GM23248 (cell line): ENCODE measurements at places on chromosomes 1 and 21.

DNA sequence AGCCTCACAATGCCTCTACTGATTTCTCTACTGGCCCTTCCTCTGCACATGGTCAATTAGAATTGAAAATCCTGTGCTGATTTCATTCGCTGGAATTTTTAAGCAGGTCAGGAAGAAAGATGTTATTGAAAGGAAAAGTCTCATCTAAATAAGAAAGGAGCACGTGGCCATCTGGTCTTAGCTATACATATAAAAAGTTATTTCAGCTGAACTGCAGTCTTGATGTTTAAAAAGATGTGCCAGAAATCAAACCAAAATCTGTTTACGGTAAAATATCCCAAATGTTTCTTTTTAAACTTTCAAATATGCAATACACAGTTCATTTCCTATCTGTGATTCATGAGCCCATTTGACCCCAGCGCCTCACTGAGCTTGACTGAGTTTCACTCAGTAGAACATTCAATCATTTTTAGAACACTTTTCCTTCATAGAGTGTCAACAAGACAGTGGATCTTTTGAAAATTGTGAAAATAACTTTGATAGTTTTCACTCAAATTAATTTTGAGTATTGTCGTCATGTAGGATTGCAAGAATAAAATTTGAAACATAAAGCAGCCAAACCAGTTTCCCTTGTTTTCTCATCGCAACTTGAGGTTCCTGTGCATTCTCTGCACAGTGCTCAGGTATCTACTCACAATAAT is 293.6 kb downstream of the PTPRC start:
- no peak for DNase-seq

DNA sequence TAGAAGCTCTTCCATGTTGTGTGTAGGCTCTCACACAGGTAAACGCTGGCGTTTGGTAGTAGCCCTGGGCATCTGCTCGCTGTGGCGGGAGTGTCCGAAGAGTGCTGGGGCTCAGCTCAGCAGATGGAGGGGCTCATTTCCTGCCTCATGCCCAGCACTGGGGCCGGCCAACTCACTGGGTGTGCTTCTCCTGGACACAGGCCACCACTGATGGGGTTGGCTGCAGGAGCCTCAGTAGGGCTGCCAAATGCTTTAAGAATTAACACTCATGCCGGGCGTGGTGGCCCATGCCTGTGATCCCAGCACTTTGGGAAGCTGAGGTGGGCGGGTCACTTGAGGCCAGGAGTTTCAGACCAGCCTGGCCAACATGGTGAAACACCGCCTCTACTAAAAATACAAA is 20.9 kb downstream of the UQCRHL start:
- peak; percentile 92 for DNase-seq

GRCh38 chr1:115882913-115883902 is 42.3 kb upstream of the NHLH2 start:
- DNase-seq: peak; percentile 5

DNA sequence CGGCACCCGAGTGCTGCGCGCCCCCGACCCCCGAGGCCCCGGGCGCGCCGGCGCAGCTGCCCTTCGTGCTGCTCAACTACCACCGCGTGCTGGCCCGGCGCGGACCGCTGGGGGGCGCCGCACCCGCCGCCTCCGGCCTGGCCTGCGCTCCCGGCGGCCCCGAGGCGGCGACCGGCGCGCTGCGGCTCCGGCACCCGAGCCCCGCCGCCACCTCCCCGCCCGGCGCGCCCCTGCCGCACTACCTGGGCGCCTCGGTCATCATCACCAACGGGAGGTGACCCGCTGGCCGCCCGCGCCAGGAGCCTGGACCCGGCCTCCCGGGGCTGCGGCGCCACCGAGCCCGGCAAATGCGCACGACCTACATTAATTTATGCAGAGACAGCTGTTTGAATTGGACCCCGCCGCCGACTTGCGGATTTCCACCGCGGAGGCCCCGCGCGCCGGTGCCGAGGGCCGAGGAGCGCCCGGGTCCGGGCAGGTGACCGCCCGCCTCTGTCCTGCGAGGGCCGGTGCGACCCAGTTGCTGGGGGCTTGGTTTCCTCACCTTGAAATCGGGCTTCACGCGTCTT is 49.0 kb downstream of the SIM2 start:
- peak; percentile 68 for DNase-seq

- DNase-seq: no peak
Measured at GRCh38 chr1:94110946-94111740, 9.8 kb downstream of the ABCA4 start.

- peak; percentile 39 for DNase-seq
Measured at GRCh38 chr1:29519788-29520110, 283.4 kb downstream of the PTPRU start.

GRCh38 chr1:167524651-167525050 is 6.3 kb upstream of the CD247 start:
- DNase-seq: no peak

DNA sequence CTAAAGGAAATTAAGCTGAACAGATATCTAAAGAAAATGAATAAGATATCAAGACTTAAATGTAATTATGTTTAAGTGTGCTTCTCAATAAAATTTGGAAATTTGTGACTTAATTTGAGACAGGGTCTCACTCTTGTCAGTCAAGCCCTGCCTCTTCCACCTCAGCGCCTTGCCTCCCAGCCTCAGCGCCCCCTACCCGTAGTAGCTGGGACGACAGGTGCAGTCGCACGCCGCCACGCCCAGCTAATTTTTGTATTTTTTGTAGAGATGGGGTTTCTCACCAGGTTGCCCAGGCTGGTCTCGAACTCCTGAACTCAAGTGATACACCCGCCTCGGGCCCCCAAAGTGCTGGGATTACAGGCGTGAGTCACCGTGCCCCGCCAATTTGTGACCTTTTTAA is 117.0 kb downstream of the CLEC20A start:
- no peak for DNase-seq

DNA sequence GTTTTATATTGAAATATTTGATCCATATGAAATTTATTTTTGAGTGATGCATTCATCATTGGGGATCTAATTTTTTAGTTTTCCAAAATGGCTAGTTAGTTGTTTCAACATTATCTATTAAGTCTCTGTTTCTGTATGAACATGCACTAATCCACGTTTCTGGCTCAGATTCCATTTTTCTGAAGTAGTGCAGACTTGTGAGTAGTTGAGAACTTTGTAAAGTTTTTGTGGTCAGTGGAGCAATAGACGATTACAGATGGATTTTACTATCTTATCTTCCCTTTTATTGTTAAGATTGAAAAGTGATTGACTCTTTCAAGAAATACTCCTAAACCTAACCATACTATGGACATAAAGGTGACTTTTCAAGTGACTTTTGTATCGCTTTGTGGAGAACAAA is 16.7 kb downstream of the SOAT1 start:
- peak; percentile 72 for DNase-seq

GRCh38 chr1:203176273-203177035 is 828 bp upstream of the MYBPH start:
- peak; percentile 45 for DNase-seq

GRCh38 chr1:159581422-159581821 is 6.2 kb upstream of the APCS start:
- no peak for DNase-seq

DNA sequence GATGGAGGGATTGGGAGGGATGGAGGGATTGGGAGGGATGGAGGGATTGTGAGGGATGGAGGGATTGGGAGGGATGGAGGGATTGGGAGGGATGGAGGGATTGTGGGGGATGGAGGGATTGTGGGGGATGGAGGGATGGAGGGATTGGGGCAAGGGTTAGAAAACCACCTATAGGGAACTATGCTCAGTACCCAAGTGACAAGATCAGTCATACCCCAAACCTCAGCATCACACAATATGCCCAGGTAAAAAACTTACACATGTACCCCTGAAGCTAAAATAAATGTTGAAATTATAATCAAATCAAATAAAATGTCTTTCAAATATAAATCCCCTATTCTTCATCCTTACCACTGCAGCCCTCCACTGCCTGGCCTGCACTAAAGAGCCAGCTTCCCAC is 72.8 kb upstream of the HNRNPU start:
- DNase-seq: no peak

- DNase-seq: no peak
Measured at GRCh38 chr1:240526312-240526711, 85.6 kb downstream of the GREM2 start.

DNA sequence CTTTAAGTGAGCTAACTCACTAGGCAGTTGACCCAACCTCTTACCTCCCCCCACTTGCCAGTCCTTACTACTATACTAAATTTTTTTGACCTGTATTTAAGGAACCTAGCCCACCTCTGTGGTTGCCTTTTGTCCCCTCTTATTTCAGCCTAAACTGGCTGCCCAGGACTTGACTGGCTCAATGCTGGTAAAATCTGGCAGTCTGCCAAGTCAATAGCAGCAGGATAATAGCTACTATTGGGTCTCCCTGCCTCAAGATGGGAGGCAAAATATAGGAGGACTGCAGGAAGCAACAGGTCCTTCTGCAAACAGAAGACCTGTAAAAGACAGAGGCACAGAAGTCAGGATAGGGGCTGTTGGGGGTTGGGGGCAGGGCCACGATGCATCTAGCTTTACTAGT is 144.2 kb upstream of the POGK start:
- no peak for DNase-seq

GRCh38 chr1:3037281-3038040 is 16.2 kb downstream of the ACTRT2 start:
- no peak for DNase-seq

GRCh38 chr1:165857046-165857801 is 29.8 kb downstream of the UCK2 start:
- DNase-seq: peak; percentile 77

DNA sequence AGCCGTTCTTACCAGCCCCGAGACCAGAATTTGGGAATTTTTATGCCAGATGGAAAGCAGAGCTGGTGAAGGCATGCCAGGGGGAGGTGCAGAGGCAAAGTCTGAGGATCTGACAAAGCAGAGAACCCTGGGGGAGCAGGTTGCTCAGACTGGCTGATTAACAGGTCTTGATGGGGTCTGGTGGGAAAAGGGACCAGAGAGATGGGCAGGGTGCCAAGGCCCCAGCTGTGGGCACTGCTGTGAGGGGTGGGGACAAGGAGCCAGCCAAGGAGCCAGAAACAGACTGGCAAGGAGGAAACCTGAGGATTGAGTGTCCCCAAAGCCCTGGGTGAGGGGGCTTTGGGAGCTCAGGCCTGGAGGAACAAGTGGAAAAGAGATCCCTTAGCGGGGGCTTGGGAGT is 21.4 kb downstream of the RPS6KA1 start:
- DNase-seq: no peak

DNA sequence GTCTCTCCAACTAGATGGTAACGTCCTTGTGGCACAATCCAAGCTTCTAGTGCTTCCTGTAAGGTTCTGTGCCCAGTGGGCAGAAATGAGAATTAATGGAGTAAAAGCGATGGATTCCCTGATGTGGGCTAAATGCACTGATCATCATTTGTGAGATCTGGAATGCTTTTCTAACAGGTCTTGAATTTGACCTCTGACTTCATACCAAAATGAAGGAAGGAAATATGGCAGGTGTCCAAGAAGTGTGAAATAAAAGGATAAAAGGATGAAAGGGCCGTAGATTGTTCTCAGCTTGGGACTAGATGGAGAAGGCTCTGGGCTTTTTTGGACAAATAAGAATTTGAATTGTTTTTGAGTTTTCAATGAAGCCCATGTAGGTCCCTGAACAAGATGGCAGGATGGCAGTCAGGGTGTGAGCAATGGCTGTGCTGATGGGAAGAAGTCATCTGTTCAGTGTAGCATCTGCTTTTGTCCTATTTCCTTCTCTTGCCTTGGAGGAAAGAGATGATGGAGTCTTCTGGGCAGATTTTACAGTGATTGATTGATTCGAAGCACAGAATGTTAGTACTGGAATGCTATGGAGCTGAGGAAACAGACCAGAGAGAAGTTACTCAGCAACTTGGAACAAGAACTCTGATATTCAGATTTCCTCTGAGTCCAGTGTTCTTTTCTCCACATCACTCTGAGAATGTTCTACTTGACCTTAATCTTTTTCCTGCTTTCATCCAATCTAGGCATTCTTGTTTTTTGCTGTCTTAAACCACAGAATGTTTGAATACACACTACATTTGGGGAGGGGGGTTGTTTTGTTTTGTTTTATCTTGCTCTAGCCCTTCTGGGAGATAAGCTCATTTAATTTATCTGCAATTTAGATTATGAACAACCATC is 286.0 kb downstream of the HLX start:
- no peak for DNase-seq

GRCh38 chr1:3521426-3521825 is 67.0 kb downstream of the ARHGEF16 start:
- no peak for DNase-seq

- DNase-seq: no peak
Measured at GRCh38 chr1:43954036-43954435, 7.3 kb downstream of the IPO13 start.

- DNase-seq: no peak
Measured at GRCh38 chr1:183313063-183313462, 105.1 kb downstream of the NMNAT2 start.

GRCh38 chr1:87760155-87760554 is 431.5 kb downstream of the LMO4 start:
- peak; percentile 65 for DNase-seq

DNA sequence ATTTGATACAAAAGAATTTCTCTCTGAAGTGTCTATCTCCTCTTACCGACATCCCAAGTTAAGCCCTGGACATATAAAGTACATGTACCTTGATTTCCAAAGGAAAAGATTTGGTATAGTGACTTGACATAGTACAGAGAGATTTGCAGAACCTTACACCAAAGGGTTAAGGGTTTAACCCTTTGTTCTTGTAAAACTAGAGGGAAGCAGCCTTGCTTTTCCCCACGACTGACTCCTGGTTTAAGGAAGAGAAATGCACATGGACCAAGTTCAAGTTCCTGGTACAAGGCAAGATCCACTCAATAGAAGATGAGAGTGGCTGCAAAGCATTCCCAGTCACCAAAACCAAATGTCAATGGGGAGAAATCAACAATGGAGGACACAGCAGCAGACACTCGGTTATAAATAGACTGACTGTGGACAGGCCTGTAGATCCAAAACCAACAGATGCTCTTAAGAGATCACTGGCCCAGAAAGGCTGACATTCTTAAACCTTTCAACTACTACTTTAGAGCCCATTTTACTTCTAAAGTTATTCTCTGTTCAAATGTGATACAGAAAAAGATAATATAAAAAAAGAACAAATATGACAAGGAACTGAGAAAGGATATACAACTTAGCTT is 69.4 kb downstream of the PUM1 start:
- DNase-seq: no peak

DNA sequence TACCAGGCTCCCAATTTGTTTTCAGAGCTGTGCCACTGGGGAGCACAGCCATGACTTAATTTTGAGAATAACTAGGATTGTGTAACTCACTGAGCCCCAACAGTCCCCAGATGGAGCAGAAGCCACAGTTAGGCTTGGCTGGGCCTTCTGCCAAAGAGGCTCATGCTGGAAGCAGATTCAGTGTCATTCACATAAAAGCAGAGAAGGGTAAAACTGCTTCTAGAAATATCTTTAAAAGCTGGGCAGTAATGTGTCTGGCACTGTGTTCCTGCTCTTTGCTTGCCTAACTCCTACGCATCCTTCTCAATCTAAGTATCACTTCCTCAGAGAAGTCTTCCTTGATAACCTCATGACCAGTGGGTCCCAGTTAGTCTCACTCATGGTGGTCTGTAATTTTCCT is 20.3 kb downstream of the STK40 start:
- peak; percentile 81 for DNase-seq
